ENCODE measurements at places on chromosomes 1 and 21. TPM values are rescaled to one million over a fixed set of nuclear protein-coding genes. Genes with fewer than 3 reads are reported as not detected.

GRCh38 chr1:76824106-76824505 is 43.2 kb upstream of the ST6GALNAC5 start:
- no peak for DNase-seq

DNA sequence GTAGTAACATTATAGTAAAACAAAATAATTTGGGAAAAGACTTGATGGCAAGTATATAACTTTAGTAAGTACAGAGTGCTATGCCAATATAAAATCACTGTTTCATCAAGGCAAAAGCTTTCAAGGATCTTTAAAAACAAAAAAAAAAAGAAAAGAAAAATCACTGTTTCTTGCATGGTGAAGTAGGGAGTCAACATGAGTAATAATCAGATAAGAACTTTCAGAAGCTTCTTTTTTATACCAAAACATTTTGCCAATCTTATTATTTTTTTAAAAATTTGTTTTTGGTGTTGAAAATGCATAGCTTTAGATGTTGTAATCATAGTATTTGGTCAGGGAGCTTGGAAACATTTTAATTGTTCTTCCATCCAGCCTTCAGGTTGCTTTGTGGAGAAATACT is 37.2 kb downstream of the CAMSAP2 start:
- DNase-seq: no peak

DNA sequence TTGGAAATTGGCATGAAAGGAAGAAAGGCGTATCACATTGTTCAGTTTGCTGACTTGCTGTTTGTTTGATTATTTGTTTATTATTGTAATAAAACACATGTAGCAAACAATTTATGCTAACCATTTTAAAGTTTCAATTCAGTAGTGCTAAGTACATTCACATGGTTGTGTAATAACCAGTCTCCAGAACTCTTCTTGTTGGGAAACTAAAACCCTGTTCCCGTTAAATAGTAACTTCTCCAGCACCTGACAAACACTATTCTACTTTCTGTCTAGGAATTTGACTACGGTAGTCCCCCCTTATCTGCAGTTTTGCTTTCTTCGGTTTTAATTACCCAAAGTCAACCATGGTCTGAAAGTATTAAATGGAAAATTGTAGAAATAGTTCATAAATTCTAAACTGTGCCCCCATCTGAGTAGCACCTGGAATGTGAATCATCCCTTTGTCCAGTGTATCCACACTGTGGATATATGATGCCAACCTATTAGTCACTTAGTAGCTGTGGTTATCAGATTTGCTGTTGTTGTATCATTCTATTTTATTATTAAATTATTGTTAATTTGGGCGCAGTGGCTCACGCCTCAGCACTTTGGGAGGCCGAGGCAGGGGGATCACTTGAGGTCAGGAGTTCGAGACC is 5.5 kb downstream of the MORC3 start:
- no peak for DNase-seq

DNA sequence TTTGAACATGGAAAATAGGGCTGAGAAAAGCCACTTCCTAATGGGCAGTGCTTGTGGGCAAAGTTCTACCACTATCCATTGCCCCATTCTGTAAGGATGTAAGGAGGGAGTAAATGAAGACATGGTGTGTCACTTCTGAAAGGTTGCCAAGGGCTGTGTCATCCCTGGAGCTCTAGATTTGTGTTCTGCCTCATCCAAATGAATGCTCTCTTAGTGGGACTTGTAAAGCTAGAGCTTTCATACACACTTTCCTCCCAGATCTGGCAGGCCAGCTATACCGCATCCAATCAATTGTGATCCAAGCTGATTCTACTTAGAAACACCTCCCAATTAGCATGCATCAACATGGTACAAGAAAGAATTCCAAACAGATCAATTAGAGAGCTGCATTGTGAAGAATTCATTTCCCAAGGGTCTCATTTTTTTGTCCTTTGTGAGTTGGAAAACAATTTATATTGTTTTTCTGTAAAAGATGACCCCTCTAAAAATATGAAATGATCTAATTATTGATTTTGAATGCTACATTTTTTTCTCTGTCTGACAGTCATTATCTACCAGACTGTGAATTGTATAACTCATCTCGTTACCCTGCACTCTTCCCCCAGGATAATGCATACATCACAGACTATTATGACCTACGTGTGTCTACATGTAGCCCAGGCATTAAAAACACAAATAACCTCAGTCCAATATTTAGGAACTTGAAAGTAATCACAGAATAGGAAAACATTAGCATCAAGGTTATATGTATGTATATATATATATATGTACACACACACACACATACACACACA is 117.1 kb upstream of the DUSP10 start:
- DNase-seq: no peak

The WLS gene
- 31.6 TPM for total RNA-seq

The AADACL4 gene
- not detected for total RNA-seq

The TTLL7 gene
- total RNA-seq: 4.3 TPM

The WNT9A gene
- 1.8 TPM for total RNA-seq

Data from spleen (tissue), 13 donors.